ENCODE measurements at places on chromosomes 2 and 18.
A peak's percentile ranks its signal among the peaks of the same experiment; 100 is the strongest.

DNA sequence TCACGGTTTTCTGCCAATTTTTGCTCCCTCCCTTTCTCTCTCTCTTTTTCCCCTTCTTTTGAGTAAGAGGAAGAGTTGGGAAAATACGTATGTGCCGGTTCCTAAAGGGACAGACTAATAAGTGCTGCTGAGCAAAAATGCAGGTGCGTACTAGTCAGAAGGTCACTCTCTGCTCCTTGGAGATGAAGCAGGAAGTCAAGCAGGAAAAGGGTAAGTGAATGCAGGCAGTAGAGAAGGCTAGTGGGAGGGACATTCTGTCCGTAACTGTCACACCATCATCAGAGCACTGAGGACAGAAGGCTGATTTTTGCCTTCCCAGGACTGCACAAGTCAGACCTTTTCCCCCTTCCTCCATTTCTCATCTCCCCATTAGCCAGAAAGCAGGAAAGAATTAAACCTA, 105.7 kb downstream of the CDH2 start:
- no peak for DNase-seq

DNA sequence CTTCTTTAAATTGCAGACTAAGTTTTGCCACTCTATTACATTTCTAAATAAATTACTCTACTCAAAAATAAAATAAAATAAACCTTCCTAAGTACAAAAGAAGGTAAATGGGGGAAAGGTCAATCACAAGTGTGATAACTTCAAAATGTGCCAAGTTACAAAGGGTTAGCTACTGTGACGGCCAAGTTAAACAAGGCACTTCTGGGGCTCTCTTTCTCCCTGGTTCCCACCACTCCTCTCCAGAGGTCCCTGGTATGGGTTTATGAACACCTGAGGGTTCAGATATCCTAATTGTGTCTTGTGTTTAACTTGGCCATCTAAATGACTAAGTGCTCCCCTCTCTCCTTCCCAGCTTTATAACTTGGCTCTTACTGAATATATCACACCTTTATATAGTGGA, 5.4 kb downstream of the ZNF521 start:
- no peak for DNase-seq

DNA sequence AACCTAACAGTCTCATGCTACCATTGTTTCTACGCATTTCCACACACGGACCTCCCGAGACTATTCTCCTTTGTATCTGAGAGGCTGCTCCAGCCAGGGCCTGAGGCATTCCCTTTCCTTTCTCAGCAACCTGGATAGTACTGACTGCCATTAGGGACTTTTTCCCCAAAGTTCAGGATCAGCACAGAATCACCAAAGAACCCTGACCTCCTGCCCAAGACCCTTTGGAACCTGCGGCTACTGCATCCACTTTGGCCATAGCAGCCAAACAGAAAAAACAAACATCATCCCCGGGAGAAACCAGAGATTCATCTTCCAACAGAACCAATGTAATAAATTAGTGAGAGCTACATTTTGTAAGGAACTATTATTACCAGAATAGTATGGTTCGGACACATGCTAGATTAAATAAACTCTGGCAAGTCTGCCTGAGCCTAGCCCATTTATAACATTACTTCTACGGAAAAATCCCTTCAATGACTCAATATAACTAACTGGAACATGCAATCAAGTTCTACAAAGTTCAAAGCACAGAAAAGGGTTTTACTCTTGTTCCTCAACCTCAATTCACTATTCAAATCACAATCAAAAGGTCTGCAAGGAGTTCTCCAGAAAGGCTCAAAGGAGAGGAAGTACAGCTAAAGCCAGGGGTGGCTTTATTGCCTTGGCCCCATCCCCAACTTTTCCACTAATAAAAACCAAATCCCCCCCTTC, 51.8 kb downstream of the LPIN2 start:
- no peak for DNase-seq

DNA sequence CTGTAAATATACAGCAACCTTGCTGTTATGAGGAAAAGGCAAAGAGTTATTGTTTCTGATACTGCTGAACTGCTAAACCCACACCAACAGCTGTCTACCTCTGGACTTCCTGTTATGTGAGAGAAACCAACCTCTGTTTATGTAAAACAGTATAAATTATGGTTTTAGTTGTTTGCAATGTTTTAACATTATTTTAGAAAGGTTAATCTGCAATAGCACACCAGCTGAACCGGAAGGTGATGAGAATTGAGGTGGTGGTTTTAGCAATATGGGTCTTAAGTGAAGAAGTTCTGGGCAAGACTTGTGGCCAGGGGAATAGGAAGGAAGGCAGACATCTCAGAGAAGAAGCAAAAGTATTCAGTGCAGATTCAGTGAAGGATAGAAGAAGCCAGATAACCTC, 237.8 kb downstream of the PLCL1 start:
- no peak for DNase-seq

GRCh38 chr2:213246497-213247281, 37.6 kb upstream of the SPAG16 start:
- DNase-seq: no peak

DNA sequence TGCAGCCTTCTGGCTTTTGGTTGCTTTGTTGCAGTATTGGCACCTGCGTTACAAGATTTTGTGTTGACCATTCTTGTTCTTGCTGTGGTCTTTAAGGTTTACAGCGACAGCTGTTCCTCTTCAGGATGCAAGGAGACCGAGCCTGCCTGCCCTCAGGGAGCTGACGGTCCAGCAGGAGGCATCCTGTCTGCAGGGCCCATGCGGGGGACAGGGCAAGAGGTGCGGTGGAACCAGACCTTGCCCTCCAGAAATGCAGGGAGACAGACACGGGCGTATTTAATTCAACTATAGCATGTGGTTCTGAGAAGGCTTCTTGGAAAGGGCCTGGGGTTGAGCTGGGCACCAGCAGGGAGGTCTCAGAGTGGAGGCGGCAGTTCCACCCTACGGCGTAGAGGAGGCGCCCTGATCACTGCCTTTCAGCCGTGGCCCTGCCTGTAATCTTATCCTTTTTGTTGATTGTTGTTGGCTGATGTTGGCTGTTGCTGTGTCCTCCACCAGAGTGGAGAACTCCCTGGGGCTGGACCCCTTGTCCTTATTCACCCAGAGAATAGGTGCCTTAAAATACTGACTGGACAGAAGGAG, 71.7 kb downstream of the HPCAL1 start:
- no peak for DNase-seq

GRCh38 chr2:102256276-102256675, 55.1 kb upstream of the IL1RL1 start:
- peak; percentile 42 for DNase-seq

DNA sequence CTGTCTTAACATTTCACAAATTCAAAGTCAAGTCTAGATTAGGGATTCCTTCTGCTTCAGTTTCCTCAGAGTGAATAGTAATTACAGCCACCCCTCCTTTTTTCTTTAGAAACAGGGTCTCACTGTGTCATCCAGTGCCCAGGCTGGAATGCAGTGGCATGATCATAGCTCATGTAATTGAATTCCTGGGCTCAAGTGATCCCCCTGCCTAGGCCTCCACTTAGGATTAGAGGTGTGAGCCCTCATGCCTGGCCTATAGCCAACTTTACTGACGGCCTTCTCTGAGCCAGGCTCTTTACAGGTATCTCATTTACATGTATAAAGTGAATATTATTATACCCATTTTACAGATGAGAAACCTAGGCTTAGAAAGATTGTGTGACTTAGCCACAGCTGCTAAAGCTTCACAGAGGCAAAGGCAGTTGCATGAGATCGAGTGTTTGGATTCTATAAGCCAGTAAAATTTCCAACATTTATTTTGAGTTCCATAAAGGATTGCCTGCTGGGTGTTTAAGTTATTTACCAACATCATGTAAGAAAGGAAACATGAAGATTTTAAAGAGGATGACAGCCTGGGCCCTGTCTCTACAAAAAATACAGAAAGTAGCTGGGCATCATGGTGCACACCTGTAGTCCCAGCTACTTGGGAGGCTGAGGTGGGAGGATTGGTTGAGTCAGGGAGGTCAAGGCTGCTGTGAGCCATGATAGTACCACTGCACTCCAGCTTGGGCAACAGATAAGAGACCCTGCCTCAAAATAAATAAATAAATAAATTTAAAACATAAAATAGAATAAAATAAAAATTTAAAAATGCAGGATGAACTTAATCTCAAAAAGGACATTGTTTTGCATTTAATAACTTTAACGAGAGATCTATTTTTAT, 1.8 kb downstream of the ENOSF1 start:
- DNase-seq: no peak

DNA sequence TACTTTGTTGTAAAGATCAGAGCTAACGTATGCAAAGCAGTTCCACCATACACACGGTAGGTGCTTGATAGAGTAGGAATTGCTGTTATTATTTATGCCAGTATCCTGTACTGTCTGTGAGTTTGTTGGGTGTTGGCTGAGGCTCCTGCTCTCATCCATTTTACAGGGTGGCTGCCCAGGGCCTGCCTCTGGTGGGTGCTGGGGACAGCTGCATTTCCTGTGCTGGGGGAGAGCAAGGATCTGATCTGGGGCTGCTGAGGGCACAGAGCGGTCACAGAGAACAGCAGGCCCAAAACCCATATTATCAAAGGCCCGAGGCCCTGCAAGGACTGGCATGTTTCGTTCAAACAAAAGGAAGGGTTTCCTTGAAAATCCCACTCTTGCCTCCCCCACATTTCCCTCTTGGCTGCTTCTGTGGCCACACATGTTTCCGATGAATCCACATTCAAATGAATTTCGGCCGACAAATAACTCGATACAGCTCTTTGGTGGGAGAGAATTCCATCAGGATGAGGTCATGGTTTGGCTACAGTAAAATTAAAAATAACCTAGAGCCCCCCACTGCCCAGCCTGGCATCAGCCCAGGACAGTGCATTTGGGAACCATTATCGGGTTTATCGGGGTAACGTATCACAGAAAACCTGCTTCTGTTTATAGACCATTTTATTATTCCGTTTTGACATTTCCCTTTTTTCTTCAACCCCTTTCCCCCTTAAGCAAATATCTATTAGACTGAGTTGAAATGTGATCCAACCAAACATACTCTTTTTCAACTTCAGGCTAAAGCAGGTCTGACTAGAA, 143.4 kb downstream of the CYRIA start:
- DNase-seq: no peak

DNA sequence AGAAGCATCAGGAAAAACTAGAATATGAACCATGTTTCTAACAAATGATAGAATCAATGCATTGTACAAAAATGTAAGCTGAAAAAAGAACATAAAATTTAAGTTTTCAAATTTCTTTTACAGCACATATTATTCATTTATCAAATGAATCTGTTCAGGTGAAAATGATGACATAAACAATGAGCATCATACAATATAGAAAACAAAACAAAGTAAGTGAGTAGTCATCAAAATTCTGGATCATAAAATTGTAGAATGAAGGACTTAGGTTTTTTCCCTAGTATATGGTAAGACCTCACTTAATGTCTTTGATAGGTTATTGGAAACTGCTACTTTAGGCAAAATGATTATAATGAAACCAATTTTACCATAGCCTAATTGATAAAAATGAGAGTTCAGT, 427.0 kb upstream of the KCNH7 start:
- DNase-seq: no peak

GRCh38 chr2:64857581-64858471, 131.4 kb upstream of the SLC1A4 start:
- DNase-seq: no peak

- no peak for DNase-seq
Observed at GRCh38 chr18:44914028-44914427, 233.3 kb downstream of the SETBP1 start.

DNA sequence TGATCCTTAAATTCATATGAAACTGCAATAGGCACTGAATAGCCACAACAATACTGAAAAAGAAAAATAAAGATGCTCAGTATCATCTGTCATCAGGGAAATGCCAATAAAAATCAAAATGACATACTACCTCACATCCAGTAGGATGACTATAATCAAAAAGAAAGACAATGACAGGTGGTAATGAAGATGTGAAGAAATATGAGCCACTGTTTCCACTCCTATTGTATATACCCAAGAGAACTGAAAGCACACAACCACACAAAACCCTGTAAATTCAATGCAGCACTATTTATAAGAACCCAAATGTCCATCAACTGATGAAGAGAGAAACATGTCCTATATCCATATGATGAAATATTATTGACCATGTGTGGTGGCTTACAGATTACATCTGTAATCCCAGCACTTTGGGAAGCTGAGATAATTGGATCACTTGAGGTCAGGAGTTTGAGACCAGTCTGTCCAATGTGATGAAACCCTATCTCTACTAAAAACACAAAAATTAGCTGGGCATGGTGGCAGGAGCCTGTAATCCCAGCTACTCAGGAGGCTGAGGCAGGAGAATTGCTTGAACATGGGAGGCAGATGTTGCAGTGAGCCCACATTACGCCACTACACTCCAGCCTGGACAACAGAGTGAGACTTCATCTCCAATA, 39.9 kb downstream of the MAP3K2 start:
- no peak for DNase-seq

All from bone marrow (tissue), 2 donors.